ENCODE measurements at places on chromosomes 6 and 20.

DNA sequence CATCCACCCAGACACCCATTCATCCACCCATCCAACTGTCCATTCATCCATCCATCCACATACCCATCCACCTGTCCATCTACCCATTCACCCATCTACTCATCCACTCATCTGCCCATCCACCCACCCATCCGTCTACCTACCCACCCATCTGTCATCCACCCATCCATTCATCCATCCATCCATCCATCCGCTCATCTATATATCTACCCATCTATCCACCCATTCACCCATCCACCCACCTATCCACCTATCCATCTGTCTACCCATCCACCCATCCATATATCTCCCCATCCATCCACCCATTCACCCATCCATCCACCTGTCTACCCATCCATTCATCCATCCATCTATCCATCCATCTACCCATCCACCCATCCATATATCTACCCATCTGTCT, 30.7 kb downstream of the ARMC2 start:
- no peak for DNase-seq

DNA sequence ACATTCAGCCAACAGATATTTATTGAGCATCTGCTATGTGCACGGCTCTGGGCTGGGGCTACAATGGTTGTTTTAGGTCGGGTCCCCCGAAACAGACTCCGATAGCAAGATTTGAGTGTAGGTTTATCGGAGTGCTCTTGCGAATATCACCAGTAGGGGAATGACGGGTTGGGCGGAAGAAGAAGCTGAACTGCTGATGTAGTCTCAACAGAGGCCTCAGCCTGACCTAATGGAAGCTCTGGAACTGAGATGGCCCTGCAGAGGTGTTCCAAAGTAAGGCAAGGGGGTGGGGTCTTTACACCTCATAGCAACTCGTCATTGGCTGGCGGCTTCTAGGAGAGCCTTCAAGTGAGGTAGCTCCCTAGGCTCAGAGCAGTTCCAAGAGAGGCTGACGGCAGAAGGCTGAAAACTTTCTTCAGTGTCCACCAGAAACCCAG, 1.1 kb downstream of the L3MBTL1 start:
- no peak for DNase-seq

GRCh38 chr20:10848810-10849370, 175.1 kb upstream of the JAG1 start:
- DNase-seq, result no peak

- no peak for DNase-seq
Observed at GRCh38 chr20:35826397-35826998, 54.7 kb downstream of the PHF20 start.

All from CD14-positive monocyte (primary cell).